ENCODE measurements at places on chromosomes 13 and 19.

DNA sequence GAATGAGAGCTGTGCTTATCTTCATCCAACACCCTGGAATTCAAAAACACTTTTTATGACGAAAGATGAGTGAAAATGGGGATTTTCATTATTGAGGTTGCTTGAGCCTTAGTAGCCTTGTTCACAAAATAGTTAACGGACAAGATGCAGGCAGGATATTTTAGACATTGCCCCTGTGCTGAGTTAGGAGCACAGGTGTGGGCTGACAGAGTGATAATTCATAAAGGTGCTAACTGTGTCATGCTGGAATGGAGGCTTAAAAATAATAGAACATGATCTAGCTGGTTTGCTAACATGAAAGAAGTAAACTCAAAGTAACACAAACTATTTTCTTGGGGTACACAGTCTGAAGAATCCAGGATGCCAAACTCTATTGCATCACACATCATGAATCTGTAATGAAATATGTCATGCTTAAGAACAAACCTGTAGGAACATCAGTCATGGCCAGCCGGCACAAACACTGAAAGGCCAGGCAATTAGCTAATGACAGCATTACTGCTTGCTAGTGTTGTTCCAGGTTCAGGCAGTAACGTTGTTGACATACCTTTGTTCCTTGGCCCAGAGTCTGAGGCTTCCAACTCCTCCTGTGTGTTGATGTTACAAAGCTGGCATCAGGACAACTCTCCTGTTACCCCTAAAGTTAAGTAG lies 55.3 kb downstream of the FRY start:
- no peak for DNase-seq

DNA sequence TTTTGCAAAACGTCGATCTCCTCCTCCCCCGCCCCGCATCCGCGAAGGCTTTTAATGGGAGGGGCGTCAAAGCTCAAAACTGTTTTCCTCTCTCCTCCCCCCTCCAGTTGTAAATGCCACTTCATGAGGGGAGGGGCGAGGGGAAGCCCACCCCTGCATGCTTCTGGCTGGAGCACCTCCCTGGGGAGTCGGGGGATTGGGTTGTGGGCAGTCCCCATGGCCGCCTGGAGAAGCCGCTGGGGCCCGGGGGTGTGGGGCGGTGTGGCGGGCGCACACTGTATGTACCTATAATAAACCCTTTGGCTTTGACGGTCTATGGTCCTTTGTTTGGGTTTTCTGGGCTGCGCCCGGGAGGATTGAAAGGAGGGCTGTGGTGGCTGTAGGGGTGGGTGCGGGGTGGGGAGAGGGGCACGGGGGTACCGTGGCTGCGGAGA lies 505 bp upstream of the SHKBP1 start:
- DNase-seq, result no peak

- DNase-seq, result no peak
These were observed 72.2 kb downstream of the MAP4K1 start for GRCh38 chr19:38545596-38545995.

DNA sequence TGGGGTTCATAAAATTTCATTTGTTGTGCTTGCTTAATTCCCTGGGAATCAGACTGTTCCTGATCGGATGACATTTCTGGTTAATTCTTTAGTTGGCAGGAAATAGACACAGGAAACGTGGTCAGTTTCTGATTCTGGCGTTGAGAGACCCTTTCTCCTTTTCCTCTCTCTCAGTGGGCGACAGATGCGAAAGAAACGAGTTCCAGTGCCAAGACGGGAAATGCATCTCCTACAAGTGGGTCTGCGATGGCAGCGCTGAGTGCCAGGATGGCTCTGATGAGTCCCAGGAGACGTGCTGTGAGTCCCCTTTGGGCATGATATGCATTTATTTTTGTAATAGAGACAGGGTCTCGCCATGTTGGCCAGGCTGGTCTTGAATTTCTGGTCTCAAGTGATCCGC lies 10.8 kb downstream of the LDLR start:
- DNase-seq, result no peak

DNA sequence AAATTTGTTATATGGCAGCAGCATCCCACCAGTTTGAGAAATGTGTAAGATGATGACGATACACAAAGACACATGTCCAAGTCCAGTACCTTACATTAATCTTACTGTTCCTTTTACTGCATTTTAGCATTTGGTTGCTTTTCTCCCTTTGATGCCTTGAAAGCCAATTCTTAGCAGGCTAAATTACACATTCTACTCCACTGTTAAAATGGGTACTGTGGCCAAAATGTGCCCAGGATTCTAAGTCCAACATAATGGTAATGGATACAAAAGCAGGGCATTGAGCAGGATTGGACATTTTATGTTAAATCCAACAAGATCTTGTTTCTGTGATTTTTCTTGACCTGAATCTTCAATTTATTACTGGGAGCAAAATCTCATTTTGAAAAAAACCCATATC lies 52.8 kb upstream of the RAP2A start:
- DNase-seq, result no peak

GRCh38 chr13:29909081-29909730 lies 58.8 kb upstream of the UBL3 start:
- no peak for DNase-seq

DNA sequence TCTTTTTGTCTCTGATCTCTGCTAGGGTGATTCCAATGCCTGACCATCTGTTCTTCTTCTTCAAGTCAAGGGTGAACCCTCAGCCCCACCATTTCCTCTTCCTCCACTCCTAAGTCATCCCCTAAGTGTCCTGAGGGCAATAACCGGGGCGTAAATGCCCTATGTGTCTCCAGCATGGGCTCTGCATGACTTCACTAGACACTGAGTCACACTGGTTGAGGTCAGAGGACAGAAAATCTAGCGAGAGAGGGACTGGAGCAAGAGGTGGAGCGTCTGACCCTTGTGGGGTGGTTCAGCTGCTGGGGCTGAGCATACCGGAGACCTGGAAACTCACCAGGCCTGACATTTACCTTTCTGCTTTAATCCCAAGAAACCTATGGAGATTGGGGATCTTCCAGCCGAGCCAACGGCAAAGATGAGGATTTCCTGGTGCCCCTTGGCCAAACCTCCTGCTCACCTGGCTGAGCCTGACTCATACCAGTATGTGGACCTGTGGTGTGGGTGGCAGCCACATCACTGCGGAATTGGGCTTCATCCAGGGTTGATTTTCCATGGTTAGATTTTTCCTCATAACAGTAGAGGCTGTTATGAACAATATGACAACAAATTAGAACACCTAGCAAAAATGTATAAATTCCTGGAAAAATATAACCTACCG lies 26.9 kb downstream of the SCGB2B2 start:
- DNase-seq, result no peak

DNA sequence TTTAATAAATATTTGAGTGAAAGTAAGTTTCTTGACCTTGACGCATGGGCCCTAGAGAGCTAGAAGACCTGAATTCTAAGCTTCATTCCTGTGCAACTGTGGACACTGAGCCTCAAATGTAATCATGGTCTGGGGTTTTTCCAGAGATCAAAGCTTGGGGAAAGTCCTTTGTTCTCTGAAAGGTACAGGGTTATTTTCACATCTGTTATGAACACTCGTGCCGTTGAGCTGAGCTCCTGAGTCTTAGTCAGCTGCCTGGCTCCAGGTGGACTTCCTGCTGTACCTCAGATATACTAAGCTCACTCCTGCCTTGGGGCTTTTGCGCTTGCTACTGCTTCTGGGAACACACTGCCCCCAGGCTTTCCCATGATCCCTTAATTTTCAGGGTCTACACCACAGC lies 7.5 kb upstream of the ZBTB32 start:
- DNase-seq, result no peak

DNA sequence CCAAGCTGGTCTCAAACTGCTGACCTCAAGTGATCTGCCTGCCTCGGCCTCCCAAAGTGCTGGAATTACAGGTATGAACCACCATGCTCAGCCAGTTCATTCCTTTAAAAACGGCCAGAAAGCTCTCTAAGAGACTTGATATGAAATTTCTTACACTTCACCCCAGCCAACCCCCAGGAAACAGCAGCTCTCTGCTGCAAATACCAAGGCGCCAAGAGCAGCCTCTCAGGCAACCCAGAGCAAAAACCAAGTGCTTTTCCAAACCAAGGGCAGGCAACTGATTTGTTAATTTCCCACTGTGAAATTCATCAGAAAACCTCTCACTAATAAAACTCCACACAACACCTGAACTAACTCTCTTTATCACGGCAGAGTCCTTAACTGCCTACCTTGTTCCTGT lies 44.9 kb downstream of the LATS2 start:
- no peak for DNase-seq

- DNase-seq, result no peak
These were observed 5.6 kb downstream of the CEACAM4 start for GRCh38 chr19:41621226-41621625.

GRCh38 chr13:80097561-80097960 lies 243.4 kb downstream of the SPRY2 start:
- DNase-seq, result no peak

- no peak for DNase-seq
These were observed 275.8 kb upstream of the TSHZ3 start for GRCh38 chr19:31625056-31625455.

DNA sequence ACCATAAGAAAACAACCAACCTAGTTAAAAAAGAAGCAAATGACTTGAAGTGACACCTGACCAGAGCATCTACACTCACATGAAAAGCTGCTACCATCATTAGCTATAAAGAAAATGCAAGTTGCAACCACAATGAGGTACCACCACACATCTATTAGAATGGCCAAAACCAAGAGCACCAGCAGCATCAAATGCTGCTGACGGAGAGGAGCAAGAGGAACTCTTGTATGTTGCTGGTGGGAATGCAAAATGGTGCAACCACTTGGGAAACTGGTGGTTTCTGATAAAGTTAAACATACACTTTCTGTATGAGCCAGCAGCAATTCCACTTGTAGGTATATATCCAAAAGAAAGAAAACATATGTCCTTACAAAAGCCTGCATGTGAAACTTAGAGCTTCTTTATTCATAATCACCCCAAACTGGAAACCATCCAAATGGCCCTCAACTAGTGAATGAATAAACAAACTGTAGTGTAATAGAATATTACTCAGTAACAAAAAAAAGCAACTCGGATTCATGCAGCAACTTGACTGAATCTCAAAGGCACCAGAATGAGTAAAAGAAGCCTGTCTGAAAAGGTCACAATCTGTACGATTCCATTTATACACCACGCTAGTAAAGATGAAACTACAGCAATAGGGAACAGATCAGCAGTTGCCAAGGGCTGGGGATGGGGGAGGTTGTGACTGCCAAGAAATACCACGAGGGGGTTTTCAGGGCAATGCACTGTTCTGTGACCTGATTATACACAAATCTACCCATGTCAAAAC lies 60.9 kb upstream of the RANBP3 start:
- DNase-seq, result no peak

- no peak for DNase-seq
These were observed 32.1 kb downstream of the RBM26 start for GRCh38 chr13:79373916-79374315.

GRCh38 chr19:41297628-41298347 lies 12.2 kb upstream of the CCDC97 start:
- DNase-seq, result no peak

- peak; percentile 95 for DNase-seq
These were observed 19.2 kb downstream of the RCN3 start for GRCh38 chr19:49546825-49547565.

DNA sequence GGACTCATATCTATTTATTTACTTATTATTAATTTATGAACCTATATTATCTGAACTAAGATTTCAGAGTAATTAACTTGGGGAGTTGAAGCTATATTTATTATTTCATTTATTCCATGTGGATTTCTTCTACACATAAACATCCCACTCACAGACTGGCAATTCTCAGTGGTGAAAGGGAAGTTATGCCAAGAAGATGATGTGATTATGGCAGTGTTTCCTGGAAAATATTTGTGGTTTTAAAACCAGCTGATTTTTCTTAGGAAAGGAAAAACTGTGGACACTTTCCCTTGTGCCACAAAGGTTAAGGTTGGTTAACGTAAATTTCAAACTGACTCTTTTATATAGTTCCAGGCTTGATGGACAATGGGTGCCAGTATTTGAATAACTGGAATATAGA lies 513.1 kb downstream of the SLITRK6 start:
- DNase-seq, result no peak

DNA sequence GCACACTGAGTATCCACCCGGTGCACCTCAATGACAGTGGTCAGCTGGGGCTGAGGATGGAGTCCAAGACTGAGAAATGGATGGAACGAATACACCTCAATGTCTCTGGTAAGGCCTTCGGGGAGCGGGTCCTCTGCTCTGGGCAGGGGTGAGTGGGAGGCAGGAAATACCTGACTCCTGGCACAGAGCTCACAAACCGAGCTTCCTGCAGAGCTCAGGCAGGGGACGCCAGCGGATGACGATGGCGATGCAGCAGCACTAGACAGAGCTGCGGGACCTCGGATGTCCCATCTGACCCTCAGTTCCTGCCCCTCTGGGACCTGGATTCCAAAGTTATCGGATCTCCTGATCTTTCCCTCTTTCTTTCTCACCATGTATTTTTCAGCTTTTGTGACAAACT lies 3.8 kb downstream of the CD22 start:
- no peak for DNase-seq

DNA sequence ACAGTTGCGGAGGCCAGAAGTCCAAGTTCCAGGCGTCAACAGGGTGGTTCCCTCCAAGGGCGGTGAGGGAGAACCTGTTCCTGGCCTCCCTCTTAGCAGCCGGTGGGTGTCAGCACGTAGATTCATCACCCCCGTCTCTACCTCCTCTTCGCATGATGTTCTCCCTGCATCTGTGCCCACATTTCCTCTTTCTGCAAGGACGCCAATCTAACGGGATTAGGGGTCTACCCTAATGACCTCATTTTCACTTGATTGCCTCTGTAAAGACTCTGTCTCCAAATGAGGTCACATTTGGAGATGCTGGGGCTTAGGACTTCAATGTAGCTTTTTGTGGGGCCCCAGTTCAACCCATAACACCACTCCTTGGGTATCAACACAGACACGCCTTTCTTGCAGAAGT lies 38.5 kb downstream of the DPF1 start:
- DNase-seq, result no peak

GRCh38 chr13:60679131-60679530 lies 282.1 kb downstream of the TDRD3 start:
- DNase-seq, result no peak

DNA sequence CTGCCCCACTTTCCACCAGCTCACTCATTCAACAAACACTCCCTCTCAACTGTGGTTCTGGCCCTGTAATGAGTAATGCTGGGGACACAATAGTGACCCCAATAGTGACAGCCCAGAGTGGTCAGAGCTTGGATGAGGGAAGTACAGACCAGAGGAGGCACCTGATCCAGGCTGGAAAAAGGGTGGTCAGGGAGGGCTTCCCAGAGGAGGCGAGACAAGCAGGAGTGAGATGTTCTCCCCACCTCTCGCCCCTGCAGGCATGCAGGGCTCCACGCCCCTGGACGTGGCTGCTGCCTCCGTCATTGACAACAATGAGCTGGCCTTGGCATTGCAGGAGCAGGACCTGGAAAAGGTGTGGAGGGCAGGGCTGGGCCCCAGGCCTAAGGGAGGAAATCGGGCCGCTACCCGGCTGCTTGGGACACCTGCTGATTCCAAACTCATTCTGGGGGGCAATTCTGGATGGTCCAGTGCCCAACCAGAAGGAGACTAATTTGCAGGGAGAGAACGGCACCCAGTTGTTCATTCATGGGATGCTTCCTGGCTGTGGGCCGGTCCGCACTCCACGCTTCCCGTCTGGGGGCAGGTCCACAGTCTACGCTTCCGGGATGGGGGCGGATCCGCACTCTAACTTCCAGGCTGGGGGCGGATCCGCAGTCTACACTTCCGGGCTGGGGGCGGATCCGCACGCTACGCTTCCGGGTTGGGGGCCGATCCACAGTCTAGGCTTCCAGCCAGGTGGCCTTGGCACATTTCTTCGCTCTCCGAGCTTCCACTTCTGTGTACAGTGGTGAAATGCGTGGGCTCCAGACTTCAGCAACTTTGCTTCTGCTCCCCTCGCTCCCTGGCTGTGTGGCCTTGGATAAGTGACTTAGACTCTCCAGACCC lies 63.4 kb downstream of the RYR1 start:
- DNase-seq, result no peak

Data from NCI-H2107 (cell line).